ENCODE measurements at places on chromosomes 1 and 21.

DNA sequence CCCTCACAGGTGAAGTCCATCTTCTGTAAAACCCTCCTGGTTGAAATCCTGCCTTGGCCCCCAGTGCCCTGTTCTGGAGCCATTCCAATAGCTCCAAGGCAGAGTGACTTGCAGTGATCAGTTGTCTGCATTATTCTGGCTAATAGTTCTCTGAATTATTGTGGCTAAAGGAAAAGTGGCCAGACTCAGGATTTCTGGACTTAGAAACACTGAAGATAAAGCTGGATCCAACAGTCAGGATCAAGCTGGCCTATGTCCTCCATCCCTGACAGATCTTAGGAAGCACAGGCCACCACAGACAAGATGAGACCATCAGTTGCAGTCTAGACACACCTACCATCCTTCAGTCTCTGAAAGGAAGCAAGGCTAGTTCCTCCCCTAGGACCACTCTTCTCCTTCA lies 801 bp upstream of the C2CD4D start:
- no peak for DNase-seq

DNA sequence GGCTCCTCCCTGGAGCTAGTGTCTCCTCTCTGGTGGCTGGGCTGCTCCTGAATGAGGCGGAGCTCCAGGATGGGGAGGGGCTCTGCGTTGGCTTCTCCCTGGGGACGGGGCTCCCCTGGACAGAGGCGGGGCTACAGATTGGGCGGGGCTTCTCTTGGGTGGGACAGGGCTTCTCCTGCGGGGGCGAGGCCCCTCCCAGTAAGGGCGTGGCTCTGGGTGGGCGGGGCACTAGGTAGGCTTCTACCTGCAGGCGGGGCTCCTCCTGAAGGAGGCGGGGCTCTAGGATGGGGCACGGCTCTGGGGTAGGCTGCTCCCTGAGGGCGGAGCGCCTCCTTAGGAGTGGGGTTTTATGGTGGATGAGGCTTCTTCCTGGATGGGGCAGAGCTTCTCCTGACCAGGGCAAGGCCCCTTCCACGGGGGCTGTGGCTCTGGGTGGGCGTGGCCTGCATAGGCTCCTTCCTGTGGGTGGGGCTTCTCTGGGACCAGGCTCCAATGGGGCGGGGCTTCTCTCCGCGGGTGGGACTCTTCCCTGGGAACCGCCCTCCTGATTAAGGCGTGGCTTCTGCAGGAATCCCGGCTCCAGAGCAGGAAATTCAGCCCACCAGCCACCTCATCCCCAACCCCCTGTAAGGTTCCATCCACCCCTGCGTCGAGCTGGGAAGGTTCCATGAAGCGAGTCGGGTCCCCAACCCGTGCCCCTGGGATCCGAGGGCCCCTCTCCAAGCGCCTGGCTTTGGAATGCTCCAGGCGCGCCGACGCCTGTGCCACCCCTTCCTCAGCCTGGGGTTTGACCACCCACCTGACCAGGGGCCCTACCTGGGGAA lies 22.7 kb upstream of the ARF1 start:
- DNase-seq, result peak; percentile 66

DNA sequence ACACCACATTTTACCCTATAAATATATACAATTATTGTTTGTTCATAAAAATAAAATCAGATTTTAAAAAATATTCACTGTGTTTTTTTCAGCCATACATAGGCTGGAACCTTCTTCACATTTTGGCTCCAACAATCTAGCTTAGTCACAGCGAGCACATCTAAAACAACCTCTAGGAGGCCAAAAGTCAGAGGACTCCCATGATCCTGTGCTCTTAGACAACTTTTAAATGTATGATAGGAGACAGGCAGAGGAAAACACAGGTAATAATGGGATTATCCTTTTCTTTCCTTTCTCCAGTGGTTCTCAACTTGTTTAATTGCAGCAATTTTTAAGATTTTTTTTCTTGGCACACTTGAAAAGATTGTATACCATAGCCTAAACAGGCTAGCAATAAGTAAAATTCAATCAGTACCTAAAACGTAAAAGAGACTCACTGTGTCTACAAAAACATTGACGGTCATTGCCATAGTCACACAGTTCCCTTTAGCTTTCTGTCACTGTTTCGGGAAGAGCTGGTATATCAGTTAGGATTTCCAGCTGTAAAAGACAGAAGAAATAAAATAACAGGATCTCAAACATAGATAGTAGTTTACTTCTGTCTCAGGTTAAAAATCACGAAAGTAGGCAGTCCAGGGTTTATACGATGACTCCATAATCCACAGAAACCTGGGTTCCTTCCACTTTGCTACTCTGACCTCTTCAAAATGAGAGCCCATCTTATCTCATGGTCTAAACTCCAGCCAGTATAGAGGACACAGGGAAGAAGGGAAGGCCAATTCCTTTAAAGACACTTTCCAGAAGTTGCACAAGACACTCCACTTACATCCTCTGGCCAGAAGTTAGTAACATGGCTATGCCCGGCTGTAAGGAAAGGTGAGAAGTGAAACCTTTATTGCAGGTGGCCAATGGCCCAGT lies 39.2 kb upstream of the CR1L start:
- no peak for DNase-seq

- DNase-seq, result no peak
Measured at GRCh38 chr1:41751804-41752513, 166.8 kb downstream of the HIVEP3 start.

DNA sequence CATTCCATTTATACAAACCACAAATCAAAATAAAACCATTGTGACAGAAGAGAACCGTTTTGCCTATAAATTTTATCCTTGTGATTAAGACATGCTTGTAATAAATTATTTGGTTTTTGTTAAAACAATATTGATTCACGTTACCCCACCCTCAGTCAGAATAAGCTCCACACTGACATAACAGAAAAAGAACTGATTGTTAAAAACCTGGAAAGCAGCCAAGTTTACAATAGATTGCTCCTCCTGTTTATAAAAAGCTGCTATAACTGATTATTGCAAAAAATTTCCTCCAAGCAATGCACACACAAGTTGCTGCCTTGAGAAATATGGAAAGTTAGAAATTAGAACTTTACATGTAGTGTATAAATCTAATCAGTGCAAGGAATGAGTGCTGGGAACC lies 263.5 kb downstream of the SETD4 start:
- DNase-seq, result no peak

GRCh38 chr1:67601539-67601938 lies 83.5 kb upstream of the GADD45A start:
- DNase-seq, result no peak

DNA sequence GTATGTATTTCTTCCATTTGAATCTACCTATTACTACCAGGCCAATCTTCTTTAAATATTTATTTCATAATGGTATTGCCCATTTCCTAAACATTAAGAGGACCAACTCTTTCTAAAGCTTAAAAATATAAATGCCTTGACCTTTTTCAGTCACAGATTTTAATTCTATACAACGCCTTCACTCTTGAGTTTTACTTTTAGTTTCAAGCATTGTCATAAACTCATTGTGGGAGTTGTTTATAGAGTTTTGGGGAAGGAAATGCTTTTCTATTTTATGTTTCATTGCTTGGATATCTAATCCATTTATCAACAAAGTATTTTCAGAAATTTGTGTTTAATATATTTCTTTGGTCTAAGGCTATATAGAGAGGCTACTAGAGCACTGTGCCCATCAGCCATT lies 155.8 kb downstream of the DPYD start:
- no peak for DNase-seq

GRCh38 chr1:186043296-186043695 lies 309.1 kb downstream of the HMCN1 start:
- DNase-seq, result no peak

DNA sequence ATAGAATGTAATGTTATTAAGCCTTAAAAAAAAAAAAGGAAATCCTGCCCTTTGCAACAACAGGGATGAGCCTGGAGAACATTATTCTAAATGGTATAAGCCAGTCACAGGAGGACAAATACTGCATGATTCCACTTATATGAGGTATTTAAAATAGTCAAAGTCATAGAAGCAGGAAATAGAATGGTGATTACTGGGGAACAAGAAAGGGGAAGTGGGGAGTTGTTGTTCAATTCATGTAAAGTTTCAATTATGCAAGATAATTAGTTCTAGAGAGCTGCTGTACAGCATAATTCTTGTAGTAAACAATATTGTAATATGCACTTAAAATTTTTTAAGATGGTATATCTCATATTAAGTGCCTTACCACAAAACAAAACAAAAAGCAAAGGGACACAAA lies 13.2 kb downstream of the FCER1A start:
- DNase-seq, result no peak

GRCh38 chr1:108072776-108073175 lies 107.8 kb upstream of the VAV3 start:
- no peak for DNase-seq

GRCh38 chr1:76474922-76475321 lies 392.4 kb upstream of the ST6GALNAC5 start:
- no peak for DNase-seq

DNA sequence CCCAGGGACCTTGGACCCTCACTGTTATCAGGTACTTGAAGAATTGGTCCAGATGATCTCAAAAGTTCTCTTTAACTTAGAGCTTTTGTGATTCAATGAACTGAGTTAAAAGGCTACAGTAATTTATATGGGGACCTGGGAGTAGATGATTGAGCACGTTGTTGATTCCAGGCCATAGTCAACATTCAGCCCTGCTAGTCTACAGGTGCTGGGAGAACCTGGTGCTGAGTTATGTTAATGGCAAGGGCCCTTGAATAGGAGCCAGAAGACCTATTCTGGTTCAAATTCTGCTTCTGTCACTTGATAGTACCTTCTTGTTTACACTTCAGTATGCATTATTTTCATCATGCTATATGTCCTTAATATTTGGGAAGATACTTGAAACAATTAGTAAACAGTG lies 11.2 kb downstream of the DYRK3 start:
- no peak for DNase-seq

DNA sequence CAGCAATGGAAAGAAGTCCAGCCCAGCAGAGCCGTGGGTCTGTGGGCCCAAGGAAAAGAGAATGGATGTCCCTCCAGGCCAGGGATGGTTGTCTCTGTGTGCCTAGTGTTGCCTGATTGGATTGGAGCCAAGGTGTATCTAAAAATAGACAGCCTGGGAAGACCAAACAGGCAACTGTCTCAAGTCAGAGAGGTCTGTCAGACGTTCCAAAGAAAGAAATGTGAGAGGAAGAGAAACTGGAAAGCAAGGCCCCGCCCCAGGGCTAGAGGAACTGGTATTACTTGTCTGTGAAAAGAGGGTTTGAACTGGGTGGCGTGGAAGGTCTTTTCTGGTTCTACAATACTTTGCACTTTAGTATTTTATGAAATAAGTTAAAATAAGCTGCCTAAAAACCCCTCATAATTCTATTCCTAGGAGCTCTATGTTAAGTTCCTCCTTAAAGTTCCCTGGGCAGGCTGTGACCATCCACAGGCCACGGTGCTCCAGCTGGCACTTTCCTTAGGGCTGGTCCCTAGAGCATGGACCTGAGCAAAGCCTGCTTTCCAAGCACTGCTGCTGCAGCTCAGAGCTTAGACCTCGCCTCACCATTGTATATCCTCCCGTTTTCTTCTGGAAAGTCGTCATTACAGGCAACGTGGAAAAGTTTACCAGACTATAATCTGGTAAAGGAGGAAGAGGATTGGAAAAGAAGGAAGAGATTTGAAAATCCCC lies 151.6 kb downstream of the DISC1 start:
- no peak for DNase-seq

DNA sequence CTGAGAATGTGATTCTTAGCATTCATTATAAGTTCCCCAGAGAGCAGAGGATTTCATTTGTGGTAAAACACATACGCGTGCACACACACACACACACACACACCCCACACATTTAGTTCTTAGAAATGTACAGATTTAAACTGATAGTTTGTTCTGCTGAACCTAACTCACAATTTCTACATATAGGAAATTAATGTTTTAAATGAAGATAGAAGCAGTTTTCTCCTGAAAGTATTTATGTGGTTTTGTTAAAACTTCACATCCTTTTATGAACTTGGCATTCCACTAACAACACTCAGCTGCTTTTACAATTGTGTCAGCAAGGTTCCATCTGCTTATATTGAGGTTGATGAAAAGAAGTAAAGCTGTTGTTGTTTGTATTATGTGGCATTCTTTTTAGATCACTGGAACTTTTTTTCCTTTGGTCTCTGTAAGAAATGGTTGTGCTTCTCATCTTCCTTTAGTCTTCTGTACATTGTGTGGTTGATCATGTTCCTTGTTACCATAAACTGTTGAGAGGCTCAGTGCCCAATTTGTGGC lies 41.6 kb downstream of the AK4 start:
- DNase-seq, result no peak

GRCh38 chr1:150809651-150810050 lies 1.6 kb upstream of the CTSK start:
- no peak for DNase-seq

DNA sequence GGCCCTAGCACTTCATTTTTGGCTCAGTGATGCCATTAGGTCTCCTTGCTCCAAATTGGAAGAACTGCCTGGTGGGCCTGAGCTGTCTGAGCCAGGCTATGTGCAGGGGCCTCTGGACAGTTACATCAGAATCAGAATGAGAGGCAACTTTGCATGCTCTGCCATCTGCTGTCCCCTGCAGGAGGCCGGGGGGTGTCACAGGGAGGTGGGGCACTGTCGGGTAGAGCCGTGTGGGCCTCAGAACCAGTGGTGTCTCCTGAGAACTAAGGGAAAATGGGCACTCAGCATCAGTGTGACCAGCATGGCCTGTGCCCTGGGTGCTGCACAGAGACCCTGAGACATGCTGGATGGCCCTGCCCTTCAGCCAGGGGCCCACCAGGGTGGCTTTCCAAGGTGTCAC lies 47.0 kb upstream of the COL6A1 start:
- no peak for DNase-seq

DNA sequence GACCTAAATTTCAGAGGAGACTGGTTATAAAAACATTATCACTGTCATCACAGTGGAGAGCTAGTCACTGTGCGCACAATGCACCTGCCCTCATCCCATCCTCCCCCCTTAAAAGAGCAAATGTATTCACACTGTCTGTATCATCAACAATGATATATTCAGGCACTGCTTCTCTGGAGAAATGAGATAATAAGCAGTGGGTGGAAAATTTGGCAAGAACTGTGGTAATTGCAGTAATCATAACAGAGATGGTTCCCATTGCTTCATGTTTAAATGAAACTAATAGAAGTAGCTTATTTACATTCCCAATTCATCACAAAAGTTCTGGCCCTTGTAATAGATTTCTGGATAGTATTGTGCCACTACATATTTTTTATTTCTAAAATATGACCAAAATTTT lies 867.4 kb upstream of the ADGRL2 start:
- no peak for DNase-seq

- no peak for DNase-seq
Measured at GRCh38 chr1:215022204-215022603, 60.3 kb upstream of the KCNK2 start.

- no peak for DNase-seq
Measured at GRCh38 chr1:240352769-240353168, 259.2 kb downstream of the GREM2 start.

DNA sequence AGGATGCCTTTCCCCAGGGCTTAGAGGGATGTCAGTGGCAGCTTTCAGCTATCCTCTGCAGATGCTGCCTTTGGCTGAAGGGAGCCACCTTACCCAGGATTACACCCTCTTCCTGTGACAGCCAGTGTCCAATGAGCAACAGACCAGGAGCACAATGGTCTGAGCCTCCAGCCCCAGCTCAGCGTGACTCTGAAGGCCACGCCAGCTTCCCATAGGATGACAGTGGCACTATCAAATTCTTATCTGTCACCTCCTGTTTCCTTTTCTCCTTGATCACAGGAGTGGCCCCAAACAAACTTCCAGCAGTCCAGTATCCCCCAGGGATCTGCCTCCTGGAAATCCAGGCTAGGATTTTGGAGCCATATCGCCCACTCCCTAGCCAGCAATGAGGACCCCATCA lies 226.9 kb downstream of the SETD4 start:
- DNase-seq, result no peak

All from activated naive CD4-positive, alpha-beta T cell treated with anti-CD3 and anti-CD28 coated beads, Interleukin-2, amount 50 U/mL, for 16 hours (primary cell).